Myocyte (in vitro differentiated cells): ENCODE measurements at places on chromosomes 16 and 17.

DNA sequence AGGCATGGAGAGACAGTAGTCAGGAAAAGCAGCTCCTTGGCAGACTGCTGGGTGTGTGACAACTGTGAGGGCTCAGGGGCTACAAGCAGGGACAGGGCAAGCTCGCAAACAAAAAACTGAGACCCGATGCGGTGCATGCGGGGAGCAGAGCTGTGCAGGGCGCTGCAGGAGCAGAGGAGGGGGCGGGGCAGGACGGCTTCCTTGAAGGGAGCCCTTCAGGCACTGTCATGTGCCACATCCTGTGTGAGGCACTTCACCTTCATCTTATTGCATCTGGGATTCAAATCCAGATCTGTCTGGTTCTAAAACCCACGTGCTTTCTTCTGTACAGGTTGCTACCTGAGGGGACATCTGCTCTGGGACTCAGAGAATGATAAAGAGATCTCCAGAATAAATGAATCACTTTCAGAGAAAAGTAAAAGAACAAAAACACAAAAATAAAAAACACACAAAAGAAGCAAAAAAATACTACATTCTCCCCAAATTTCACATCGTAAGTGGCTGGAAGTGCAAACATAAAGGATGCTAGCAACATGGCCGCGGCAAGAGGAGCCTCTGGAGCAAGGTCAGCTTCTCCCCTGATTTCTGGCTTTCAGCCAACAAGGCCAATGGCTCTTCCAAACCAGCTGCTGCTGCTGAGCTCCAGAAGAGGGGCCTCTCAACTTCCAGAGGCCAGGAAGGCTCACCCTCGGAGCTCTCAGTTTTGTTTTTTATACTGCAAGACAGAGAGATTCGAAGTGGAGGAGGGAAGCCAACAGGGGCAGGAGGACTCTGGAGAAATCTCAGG lies 14.2 kb downstream of the LYRM9 start:
- no peak for DNase-seq

DNA sequence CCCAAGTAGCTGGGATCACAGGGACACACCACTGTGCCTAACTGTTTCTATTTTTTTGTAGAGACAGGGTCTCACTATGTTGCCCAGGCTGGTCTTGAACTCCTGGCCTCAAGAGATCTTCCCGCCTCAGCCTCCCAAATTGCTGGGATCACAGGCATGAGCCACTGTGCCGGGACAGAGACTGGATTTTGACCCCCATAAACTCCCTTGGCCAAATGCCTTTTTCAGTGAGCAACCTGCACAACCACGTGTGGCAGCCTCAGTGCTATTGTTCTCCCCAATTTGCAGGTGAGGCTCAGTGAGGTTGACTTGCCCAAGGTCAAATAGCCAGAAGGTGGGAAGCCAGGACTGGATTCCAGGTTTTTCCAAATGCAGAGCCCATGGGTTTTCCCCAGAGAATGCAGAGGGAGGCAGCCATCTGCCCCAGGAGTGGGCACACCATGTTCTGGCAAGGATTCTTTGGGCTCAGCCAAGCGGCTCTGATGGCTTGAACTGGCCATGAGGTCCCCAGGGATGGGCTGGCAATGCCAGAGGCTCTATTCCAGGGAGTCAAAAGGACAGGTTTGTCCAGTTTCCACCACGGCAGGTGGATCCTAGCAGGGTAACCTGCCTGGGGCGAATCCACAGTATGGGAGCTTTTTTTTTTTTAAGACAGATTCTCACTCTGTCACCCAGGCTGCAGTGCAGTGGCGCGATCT lies 1.8 kb downstream of the IL27 start:
- no peak for DNase-seq

DNA sequence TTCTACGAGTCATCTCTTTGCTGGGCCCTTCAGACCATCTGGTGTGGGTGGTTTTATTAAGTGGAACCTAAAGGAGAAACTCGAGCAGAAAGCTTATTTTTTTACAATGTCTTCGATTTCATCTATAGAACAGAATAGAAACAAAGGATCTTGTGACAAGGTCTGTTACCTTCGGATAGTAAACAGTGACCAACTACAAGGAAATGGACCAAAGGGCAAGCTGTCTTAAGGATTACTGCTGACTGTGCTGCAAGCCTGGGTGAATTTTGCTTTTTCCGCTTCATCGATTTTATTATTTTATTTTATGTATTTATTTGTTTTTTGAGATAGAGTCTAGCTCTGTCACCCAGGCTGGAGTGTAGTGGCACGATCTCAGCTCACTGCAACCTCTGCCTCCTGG lies 348.9 kb upstream of the ERCC4 start:
- no peak for DNase-seq

DNA sequence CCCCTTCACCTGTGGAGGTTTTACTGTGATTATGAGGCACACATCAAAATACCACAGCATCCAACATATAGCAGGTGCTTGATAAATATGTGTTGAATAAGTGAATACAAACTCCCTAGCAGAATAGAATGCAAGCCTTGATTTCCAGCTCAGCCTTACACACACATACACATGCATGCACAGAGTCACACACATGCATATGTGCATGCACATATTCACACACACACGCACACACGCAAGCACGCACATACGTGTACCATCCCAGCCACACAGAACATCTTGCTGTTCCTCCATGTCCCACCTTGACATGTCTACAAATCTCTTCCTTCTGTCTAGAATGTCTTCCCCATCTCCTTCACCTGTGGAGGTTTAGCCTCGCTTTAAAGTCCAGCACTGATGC lies 160.1 kb downstream of the GRIN2A start:
- DNase-seq, result no peak

- DNase-seq, result no peak
These were observed 72.2 kb downstream of the GAS7 start for GRCh38 chr17:10126276-10126615.
